Breast epithelium (tissue), 4 donors: ENCODE measurements at places on chromosomes 11 and 22.

DNA sequence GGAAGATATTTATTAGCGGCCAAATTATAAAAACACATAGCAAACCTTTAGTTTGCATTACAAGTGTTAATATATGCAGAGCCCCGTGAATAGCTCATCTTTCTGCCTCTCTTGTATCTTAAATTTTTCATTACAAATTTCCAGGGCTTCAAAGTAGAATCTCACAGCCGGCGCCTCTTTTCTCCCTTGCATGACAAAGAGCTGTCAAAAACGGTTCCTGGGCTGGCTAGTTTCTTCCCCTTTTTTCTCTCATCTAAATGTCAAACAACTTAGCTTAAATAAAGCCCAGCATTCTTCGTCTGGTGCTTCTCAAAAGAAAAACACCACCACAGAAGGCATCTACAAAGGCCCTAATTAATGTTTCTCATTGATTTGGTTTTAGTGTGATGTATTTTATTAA is 253.0 kb downstream of the INSC start:
- DNase-seq = no peak

- no peak for DNase-seq
These were observed 6.7 kb upstream of the CAPRIN1 start for GRCh38 chr11:34044664-34045485.

DNA sequence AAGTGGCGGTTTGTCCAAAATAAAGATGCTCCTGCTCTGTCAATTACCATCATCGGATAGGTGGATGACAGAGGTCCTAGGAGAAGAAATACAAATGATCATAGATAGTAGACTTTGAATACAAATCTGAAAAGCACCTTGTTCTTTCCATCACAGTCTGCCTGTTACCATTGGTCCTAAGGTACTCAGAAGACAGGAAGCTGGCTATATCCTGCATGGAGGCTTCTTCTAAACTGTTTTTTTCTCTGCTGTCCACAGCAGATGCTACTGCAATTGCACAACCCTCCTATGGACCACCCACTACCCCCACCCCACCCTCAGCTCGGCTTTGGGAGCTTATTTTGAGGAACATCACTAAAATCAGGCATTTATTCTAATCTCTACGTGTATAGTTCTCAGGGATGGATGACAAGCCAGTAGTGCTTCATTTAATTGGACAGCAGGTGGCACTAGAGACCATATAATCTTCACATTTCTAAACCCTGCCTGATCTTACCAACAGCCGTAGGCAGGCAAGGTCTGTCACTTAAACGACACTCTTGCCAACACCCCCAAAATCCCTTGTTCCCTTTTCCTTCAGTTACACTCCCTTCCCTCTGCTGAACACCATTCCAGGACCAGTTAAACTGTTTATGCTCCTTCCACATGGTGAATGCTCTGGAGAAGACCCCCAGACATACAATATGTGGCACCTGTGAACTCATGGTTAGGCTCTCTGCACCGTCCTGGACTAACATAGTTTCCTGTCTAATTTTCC is 6.6 kb upstream of the PTS start:
- DNase-seq = no peak

DNA sequence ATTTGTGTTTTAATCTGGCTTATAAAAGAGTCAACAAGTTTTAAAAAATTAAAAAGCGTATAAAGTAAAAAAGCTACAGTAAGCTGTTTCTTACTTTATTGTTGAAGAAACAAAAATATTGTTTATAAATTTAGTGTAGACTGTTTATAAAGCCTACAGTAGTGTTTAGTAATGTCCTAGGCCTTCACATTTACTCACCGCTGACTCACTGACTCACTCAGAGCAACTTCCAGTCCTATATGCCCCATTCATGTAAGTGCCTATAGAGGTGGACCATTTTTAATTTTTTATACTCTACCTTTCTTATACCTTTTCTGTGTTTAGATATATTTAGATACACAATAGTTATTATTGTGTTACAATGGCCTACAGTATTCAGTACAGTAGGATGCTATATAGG is 12.2 kb downstream of the MPPED2 start:
- no peak for DNase-seq

GRCh38 chr11:71391352-71391751 is 56.8 kb downstream of the DHCR7 start:
- no peak for DNase-seq

- no peak for DNase-seq
These were observed 4.4 kb upstream of the ZNF202 start for GRCh38 chr11:123745764-123746451.

DNA sequence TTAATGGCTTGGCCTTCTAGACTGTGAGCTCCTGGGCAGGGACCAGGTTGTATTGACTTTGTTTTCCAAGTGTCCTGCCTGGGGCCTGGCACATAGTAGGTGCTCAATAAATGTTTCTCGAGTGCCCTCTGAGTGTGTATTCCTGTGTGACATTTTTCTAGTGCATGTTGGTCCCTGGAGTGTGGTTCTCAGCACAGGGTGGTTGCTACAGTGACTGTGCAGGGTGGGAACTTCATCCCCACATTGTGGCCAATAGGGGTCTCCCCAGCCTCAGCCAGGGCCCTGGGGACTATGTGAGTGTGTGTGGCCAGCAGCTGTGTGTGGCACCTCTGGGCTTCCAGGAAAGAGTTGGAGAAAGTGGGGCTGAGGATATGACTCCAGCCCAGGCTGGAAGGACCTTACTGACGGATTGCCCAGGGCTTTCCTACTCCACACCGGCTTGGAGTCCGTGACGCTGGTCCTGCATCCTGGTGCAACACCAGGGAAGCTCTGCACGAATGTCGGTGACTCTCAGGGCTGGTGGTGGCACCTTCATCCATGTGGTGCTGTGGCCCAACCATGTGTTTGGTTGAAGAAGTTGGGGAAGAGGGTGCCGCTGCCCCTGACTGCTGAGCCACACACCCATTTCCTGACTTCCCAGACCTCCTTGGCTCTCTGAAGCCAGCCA is 9.0 kb upstream of the MARK2 start:
- no peak for DNase-seq

GRCh38 chr22:30810105-30810504 is 115.4 kb downstream of the OSBP2 start:
- DNase-seq = no peak

DNA sequence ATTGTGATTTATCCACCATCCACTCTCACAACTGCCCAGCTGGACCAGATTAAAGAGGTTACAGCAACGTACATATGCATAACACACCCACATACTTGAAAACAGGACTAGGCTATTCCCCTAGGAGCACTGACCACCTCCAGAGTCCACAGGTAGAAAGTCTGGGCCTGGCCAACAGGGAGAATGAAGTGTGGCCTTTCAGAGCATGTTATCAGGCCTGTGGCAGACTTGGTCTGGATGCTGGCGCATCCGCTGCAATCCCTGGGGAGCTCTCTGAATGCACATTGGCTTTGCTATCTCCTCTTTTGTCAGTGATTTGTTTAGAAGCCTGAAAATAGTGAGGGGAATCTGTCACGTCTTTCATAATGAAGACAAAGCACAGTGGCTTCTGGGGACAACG is 86.7 kb downstream of the C11orf58 start:
- no peak for DNase-seq

GRCh38 chr11:70828593-70829082 is 423.7 kb downstream of the SHANK2 start:
- DNase-seq = no peak

DNA sequence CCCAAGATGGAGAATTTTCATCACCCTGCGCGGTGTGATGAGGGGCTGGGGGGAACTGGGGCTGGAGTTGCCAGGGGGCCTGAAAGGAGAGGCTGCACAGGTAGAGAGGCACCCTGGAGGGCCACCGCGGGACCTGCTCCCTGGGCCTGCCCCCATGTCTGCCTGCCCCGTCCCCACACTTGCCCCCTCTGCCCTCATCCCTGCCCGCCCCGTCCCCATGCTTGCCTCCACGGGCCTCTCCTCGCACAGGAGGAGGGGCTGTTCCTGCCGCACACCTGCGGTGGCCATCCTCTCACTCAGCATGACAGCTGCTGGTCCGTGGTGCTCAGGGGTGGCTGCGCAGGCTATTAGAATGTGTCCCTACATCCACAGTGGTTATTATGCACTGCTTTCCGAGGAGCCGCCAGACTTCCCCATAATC is 43.5 kb downstream of the LINC01488 start:
- DNase-seq = no peak

DNA sequence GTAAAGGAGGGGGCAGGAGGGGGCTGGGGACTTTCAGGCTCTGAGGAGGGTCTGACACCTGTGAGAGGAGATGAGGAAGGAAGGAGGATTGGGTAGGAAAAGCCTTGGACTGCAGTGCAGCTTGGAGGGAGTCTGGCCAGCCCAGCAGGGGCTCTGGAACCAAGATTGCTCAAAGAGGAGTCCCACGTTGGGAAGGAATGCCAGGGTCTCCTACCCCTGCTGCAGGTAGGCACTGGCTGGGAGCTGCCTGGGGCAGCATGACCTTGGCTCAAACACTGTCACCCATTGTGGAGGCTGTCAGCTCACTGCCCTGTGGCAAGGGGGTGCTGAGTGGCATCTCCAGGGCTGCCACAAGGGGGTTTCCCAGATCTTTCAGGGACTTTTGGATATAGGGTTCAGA is 94.5 kb downstream of the RPS6KA4 start:
- DNase-seq = no peak

- no peak for DNase-seq
These were observed 52.8 kb downstream of the CBL start for GRCh38 chr11:119258983-119259382.

DNA sequence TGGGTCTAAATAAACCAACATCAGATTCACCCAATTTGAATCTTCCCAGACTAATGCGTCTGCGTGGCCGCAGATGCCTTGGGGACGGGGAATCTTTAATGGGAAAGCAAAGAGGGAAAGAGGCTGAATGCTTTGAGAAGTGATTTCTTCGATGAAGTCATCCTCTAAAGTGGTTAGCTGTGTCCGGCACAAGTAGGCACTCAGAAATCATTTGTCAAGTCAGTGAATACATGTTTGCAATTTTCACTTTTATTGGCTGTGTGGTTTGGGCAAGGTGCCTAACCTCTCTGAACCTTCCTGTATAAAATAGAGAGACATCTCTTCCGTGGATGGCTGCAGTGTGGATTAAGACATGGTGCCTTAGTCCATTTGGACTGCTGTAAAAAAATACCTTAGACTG is 19.7 kb upstream of the IFT27 start:
- no peak for DNase-seq
